ENCODE measurements at places on chromosomes 1 and 21.

DNA sequence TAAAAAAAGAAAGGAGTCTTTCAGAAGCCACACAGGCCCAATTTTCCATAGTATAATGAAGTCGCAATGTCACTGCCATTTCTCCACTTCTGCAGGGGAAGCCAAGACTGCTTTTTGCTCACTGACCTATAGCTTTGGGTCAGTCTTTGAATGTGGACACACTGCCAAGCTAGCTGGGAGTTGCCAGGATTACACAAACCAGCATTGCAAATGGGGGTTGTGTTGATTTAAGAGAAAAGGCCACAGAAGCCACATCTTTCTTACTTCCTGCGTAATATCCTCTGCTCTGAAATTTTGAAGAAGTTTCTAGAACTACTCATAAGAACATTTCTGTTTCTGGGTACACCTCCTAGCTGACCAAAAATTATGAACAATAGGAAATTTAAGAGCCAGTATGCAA is 45.8 kb upstream of the SAMSN1 start:
- no peak for DNase-seq

DNA sequence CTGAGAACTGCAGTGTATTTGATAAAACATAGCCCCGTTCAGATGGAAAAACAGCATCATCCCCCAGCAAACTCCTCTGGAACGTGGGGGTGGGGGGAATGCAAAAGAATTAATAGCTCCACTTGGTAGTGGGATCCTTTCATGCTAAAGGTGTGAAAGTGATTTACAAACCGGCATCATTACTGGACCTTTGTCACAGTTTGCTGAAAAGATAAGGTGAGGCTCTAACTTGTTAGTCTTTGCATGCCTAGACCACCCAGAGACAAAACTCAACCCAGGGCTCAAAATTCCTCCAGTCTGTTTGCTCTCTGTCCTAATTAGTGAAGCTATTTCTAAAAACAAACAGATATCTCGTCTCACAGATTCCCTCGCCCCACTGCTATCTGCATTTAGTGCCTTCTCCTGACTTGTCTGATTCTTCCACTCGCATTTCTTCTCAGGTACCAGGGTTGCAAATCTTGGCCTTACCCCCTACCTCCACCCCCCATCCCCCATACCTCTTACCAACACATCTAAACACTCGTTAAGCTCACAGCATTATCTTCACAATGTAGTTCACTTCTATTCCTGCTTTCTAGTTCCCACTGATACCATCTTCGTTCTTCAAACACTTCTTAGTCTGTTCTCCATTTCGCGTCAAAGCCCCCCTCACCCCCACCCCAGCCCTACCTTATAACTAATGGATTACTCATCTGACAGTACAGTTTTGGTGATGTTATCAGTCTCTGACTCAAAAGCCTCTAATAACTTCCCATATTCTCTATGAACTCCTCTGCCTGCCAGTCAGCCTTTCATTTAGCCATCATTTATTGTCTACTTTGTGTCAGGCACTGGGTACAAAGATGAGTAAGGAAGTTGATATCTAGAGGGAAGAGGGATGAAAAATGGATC is 11.8 kb downstream of the IER5 start:
- DNase-seq: no peak

GRCh38 chr1:223425550-223425949 is 32.3 kb downstream of the CCDC185 start:
- no peak for DNase-seq

- no peak for DNase-seq
Measured at GRCh38 chr1:234400773-234401172, 27.5 kb downstream of the COA6 start.

DNA sequence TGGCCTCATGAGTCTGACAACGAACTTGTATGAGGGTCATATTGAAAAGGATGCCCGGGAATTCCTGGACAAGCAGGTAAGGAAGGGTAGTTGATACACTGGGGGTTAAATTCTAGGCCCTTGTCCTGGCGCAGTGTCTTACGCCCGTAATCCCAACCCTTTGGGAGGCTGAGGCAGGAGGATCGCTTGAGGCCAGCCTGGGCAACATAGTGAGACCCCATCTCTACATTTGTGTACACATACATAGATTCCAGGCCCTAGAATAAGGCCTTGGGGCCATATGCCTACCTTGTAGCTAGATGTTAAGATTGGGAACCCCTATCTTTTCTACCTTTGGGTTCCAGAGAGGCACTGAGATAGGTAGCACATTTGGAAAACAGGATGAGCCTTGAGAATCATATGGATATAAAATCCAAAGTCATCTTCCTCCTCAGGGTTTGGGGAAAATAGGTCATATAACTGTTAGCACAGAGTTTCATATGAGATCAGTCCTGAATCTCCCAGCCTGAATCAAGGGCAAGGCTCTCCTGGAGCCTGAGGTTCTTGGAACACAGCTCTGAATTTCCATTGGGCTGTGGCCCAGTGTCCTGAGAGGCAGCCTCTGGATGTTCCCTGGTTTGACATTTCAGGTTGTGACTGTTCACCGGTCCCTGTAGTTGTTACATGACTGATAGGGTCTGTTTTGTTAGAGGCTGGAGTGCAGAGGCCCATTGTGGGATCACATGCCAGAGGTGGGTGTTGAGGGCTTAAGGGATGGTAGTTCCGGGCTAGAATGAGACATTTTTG is 104.4 kb downstream of the PIK3R3 start:
- DNase-seq: no peak

DNA sequence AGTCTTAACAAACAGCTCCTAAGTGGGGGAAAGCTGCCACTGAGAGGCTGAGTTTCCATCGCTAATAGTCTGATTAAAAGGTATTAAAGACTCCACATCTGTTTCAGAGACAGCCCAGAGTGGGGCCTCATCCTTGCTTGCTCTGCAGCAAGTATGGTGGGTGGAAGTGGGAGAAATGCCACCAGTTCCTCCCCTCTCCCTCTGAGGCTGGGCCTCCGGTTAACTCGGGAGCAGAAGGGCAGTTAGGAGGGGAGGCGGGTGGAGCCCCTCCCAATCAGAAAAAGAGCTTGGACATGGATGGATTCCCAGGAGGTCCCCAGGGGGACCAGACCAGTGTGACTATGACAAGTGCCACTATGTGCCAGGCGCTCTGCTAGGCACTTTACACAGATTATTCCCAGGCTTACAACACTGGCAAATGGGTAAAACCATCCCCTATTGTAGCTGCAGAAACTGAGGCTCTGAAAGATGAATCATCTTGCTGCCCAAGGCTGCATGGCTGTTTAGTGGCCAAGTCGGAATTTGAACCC is 11.4 kb upstream of the ASCL5 start:
- no peak for DNase-seq

- no peak for DNase-seq
Measured at GRCh38 chr21:27502801-27503200, 535.9 kb upstream of the ADAMTS5 start.

DNA sequence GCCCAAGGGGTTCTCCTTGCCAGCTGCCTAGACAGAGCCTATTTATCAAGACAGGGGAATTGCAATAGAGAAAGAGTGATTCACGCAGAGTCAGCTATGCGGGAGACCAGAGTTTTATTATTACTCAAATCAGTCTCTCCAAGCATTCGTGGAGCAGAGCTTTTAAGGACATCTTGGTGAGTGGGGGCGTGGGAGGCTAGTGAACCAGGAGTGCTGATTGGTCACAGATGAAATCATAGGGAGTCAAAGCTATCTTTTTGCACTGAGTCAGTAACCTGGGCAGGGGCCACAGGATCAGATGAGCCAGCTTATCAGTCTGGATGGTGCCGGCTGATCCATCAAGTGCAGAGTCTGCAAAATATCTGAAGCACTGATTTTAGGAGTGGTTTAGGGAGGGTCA is 64.8 kb upstream of the MRPS6 start:
- no peak for DNase-seq

GRCh38 chr1:183920651-183921050 is 115.7 kb downstream of the RGL1 start:
- no peak for DNase-seq

- DNase-seq: no peak
Measured at GRCh38 chr21:38955495-38955894, 149.8 kb downstream of the ETS2 start.

GRCh38 chr1:175620376-175620775 is 123.0 kb downstream of the TNR start:
- DNase-seq: no peak

DNA sequence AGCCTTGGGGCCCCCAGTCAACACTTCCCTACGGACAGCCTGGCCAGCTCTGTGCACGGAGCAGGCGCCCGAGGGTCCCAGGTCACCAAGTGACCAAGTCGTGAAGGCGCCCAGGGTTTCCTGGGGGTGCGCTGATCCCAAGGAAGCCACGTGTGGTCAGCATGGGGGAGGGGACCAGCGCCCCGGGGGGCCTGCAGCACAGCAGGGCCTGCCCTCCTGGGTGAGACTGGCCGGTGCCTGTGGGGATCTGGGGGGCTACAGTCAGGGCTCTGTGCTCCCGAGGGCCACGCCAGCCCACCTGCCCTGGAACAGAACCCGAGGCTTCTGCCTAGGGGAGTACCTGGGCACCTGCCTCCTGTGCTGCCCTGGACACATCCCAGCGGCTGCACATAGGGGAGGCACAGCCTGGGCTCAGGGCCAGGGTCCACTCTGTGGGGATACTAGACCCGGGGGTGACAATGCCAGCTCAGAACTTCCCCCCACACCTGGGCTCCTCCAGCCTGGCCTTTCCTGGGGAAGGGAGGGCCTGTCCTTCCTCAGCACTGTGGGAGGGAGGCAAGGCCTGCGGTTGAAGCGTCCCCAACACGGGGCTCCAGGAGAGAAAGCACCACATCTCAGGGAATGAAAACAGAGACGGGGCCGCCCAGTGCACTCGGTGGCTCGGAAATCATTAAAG is 6.2 kb upstream of the POFUT2 start:
- DNase-seq: no peak

DNA sequence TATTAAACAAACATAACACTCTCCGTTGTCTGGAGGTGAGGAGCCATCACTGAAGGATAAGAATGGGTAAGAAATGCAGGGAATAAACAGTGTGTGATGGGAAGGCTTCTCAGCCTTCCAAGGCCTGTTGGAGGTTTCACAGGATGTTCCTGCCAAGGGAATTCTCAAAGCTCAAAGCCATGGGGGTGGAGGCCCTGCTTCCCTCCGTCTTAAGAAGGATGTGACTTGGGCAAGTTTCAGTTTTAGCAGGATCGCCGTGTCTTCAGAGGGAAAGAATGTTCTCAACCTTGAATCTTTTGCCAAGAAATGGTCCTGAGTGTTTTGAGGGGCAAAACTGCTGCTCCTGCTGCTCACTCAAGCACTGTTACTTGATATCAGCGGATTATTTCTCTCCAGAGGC is 41.7 kb upstream of the IL20 start:
- no peak for DNase-seq

- DNase-seq: no peak
Measured at GRCh38 chr21:46559291-46559983, 45.4 kb downstream of the S100B start.

- no peak for DNase-seq
Measured at GRCh38 chr1:83761167-83762038, 237.5 kb downstream of the TTLL7 start.

GRCh38 chr1:21703318-21703963 is 34.3 kb upstream of the RAP1GAP start:
- DNase-seq: peak; percentile 13

Measured in HuH-7.5 (cell line).